NCI-H1092 (cell line): ENCODE measurements at places on chromosomes 3 and 15.

GRCh38 chr3:195897853-195898415 lies 10.4 kb downstream of the TNK2 start:
- no peak for DNase-seq

- no peak for DNase-seq
Observed at GRCh38 chr15:69704700-69705099, 252.1 kb downstream of the RPLP1 start.

DNA sequence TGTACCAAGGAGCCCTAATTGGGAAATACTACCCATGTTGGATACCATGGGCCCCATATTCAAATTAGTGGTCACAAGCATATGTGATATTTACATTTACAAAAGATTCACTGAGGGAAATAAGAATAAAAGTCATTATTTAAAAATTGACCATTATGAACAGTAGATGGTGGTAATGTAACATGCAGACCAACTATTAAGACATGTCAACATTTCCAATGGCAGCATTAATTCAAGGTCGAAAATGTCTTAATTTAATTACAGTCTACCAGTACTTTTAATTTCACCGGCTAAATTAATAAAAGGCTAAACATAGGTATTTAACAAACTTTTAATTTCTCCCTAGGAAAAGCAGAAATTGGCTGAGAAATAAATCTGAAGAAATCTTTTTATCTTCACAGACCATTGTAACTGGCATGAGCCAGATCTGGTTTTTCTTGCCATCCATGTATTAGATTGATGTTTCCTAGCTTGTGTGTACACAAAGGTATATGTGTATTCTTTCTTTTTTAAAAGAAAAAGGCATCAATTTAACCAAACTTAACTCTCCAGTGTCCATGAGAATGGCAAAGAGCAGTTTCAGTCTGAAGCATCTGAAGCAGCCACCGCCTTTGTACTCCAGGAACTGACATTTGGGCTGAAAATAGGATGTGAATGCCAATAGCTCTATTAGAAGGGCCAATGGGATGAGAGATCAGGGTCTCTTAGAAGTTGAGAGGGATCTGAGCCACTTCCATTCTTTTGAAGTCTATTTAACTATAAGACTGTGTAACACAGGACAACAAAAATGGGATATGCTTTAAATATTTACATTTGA lies 26.6 kb downstream of the NEK11 start:
- no peak for DNase-seq

- DNase-seq, result no peak
Observed at GRCh38 chr3:152606146-152606545, 228.8 kb upstream of the P2RY1 start.

DNA sequence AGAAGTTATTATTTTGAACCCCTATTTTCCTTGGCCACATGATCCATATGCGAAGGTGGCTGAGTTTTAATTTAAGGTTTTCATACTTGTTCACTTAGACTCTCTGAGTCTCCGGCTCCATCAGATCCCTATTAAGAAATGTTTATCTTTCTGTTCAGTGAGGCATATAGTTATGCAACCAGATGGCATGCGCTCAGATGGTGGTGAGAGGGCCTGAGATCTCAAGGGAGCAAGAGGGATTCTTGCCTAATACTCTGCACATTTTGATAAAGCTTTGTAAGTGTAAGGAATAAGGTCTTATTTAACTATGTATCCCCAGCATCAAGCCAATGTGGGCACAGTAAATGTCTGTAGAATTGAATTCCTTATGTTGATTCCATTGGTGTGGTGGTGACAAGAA lies 78.9 kb upstream of the DPH6 start:
- no peak for DNase-seq
